Myocyte (in vitro differentiated cells): ENCODE measurements at places on chromosomes 12 and 14.
A peak's percentile ranks its signal among the peaks of the same experiment; 100 is the strongest.

DNA sequence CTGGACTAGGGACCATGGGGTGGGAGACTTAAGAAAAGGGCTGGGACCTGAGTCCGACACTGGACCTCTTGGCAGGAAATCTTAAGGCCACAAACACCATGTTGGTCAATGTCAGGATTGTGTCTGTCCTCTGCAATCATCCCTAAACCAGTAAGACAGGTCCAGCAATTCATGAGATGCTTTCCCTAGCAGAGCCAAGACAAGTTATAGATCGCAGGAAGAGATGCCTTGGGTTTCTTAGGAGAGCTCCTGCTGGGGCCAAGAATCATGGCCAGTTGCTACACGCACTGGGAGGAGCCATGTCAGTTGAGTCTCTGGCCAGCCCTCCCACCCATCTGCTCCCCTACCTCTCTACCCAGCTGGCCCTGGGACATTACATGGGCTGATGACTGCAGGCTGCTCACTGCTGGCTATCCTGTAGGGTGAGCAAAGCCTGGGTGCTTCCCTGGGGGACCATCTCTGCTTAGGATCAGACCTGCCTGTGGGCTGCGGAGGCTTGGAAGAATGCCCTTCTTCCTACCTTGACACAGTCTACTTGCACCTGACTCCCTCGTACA is 14.2 kb downstream of the PLEKHH1 start:
- no peak for DNase-seq

GRCh38 chr12:56839915-56840325 is 76.8 kb downstream of the HSD17B6 start:
- DNase-seq: peak; percentile 79

GRCh38 chr12:104738331-104738730 is 219.8 kb downstream of the SLC41A2 start:
- no peak for DNase-seq

GRCh38 chr14:85535991-85536832 is 6.3 kb downstream of the FLRT2 start:
- peak; percentile 62 for DNase-seq

GRCh38 chr12:66453120-66453519 is 150.8 kb downstream of the HELB start:
- no peak for DNase-seq

DNA sequence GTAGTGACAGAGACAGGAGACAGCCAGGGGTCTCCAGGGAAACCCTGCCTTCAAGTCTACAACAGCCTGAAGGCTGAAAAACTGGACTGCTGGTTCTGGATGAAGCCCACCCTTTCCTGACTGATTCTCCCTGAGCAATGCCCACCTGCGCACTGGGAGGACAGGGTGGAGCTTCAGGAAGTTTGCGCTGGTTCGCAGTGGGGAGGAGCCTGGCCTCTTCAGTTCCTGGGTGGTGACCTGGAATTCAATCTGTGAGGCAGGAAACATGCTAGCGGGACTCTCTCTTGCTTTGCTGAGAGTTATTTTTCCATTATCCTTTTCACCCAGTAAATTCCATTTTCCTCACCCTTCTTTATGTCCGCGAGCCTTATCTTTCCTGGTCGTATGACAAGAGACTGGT is 600.8 kb downstream of the TRHDE start:
- no peak for DNase-seq

DNA sequence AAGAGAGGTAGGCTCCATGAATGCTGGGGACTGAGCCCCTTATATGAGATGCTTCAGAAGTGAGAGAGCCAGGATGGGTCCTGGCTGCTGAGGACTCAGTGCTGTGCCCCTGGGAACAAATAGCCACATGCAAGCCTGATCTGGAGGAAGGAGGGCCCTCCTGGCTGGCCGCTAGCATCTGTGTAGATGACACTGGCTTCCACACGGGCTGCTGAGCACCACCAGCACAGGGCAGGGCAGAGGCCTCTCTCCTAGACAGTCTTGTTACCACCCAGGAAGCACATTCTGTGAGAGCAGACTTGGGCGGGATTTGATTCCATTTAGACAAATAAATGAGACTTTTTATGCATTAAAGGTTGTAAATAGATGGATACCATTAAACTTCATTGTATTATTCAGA is 48.0 kb downstream of the ZNF664 start:
- no peak for DNase-seq

GRCh38 chr12:116642106-116642505 is 82.9 kb downstream of the MAP1LC3B2 start:
- DNase-seq: no peak

DNA sequence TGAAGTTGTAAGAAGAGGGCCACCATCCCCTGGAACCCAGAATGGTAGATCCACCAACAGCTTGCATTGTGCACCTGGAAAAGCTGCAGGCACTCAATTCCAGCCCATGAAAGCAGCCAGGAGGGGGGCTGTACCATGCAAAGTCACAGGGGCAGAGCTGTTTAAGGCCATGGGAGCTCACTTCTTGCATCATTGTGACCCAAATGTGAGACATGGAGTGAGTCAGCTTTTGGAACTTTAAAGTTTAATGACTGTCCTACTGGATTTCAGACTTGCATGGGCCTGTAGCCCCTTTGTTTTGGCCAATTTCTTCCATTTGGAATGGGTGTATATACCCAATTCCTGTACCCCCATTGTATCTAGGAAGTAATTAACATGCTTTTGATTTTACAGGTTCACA is 50.8 kb downstream of the SLC16A7 start:
- DNase-seq: no peak

GRCh38 chr12:40735551-40736230 is 43.5 kb downstream of the CNTN1 start:
- DNase-seq: no peak

- no peak for DNase-seq
Observed at GRCh38 chr14:102608064-102608446, 15.6 kb downstream of the RCOR1 start.

DNA sequence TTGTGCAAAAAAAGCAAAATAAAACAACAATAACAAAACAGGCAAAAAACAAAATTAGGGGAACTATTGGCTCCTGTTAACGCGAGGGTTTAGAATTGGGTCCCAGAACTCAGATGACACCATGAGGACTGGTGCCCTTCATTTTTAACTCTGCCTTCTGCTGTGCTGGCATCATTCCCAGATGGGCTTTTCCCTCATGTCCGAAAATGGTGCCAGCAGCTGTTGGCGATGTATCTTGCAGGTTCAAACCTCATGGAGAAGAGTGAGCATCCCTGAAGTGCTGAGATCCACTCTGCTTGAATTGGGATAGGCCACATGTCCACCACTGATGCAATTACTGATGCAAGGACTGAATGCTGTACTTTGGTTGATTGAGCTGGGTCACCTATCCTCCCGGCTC is 61.1 kb downstream of the MYRFL start:
- peak; percentile 80 for DNase-seq

GRCh38 chr14:89955745-89956660 is at the start of gene TDP1:
Gene TDP1 (plus strand): TSS chr14:89955927. CDS start chr14:89963115, 7,188 bp downstream.
- DNase-seq: peak; percentile 96

DNA sequence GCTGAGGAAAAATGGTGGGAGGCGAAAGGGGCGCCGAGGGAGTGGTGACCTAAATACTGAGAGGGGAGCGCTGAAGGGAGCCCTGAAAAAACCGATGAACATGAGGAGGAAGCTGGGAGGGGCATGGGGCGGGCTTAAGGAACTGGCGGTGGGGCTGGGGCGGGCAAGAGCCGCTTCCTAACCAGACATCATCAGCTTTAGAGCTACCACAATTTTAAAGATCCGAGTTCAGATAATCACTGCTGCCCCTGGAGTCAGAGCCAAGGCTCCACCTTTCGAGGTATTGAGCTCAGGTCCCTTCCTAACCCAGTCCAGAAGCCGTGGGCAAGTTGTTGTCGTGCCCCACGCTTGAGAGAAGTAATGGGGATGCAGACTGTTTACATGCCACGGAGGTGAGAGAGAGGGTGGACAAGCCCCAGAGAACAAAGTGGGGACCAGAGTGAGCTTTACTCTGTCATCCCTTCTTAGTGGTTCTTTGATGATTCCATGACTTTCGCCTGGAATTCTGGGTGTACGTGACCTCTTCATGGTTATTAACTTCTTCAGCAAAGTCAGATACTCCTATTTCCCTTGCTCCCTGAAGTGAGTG is 393 bp downstream of the ORMDL2 start:
- no peak for DNase-seq

DNA sequence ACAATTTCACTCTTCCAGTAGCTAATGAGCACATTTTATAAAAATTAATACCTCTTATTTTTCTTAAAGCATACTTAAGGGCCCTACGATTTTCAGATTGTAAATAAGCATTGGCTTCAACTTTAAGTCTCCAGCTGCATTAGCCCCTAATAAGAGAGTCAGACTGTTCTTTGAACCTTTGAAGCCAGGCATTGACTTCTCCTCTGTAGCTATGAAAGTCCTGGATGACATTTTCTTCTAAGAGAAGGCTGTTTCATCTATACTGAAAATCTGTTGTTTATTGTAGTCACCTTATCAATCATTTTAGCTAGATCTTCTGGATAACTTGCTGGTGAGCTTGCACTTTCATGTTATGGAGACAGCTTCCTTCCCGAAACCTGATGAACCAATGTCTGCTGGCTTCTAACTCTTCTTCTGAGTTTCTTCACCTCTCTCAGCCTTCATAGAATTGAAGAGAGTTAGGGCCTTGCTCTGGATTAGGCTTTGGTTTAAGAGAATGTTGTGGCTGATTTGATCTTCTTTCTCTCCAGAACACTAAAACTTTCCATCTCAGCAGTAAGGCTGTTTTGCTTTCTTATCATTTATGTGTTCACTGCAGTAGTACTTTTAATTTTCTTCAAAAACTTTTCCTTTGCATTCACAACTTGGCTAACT is 377.1 kb upstream of the RGS6 start:
- DNase-seq: no peak

DNA sequence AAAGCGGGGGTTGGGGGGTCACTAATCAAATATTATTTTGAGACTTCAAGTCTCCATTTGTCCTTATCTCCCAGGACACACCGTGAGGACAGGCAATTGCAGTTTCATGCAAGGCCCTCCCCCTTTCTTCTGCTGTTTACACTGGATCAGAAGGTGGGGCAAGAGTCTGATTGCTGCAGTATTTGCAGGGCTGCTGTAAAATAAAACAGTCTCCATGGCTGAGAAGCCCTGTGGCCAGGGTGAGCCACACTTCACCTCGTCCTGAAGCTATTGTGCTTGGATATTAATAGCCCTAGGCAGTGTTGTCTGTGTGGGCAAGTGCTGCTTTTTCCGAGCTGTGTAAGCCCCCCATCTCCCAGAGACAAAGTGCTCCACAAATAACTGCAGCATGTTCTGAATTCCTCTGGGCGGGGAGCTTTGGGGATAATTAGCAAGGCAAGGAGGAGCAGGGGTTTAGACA is 187.4 kb upstream of the NTF3 start:
- DNase-seq: peak; percentile 82

DNA sequence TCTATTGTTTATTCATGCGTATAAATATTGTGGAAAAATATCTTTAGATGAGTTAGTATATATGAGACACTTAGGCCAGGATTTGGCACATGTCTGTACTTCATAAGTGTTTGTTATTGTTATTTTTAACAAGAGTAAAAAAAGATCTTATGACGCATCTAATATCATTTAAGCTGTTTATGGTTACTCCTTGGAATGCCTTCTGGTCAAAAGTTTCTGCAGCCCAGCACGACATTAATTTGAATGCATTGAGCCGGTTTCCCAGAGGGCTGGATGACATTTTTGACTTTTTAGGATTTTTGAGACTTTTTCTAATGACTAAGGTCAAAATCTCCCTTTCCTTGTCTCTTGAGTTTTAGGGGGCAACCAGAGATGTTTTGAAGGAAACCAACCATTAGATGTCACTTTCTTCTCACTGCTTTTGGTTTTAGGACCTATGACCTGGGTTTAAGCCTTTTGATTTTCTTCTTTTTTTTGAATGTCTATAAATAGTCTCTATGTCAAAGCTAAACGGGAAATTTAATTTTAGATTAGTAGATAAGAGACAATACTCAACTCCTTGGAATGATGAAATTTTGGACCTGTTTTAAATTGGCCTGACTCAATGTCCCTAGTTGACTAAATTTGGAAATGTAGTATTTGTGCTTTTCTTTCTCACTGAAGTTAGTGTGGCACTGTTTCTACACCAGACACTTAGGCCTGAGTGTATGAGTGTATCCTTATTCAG is 215.5 kb downstream of the AEBP2 start:
- DNase-seq: no peak

DNA sequence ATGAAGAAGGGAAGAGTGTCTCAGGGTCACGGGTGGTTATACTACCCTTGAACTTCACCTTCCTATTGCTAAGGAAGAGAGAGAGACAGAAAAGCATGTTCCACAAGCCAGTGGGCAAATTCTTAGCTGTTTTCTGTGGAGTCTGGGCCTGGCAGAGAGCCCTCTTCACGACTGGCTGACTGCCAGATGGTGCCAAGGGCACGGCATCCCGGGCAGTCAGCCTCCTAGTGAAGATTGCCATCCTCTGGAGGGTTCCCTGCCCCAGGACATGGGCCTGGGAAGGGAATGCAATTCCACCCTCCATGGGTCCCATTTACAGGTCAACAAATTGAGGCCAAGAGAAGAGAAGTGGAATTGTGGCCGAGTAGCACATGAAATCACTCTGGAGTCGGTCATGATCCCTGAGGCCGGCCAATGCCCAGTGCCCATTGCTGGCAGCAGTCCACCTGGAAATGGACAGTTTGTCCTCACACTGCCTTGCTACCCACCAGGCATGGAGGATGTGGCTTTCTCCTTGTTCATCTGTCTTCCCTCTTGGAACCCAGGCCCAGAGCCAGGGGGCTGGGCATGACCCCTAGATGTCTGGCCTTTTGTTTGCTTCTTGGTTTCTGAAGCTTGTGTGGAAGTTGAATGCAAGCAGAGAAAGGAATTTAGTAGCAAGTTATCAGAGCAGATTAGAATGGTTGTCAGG is 9.9 kb downstream of the TUNAR start:
- no peak for DNase-seq

GRCh38 chr14:100692859-100693558 is 33.7 kb upstream of the DLK1 start:
- peak; percentile 85 for DNase-seq

- no peak for DNase-seq
Observed at GRCh38 chr14:40318211-40318719, 886.0 kb upstream of the FBXO33 start.

DNA sequence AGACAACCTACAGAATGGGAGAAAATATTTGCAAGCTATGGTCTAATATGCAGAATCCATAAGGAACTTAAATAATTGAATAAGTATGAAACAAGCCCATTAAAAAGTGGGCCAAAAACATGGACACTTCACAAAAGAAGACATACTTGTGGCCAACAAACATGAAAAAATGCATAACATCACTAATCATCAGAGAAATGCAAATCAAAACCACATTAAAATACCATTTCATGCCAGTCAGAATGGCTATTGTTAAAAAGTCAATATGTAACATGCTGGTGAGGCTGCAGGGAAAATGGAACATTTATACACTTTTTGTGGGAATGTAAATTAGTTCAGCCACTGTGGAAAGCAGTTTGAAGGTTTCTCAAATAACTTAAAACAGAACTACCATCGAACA is 945.4 kb upstream of the FLRT2 start:
- no peak for DNase-seq

GRCh38 chr12:27780612-27781408 is 774 bp upstream of the MANSC4 start:
- peak; percentile 44 for DNase-seq

- DNase-seq: no peak
Observed at GRCh38 chr14:32330351-32331111, 1.4 kb downstream of the AKAP6 start.

GRCh38 chr12:82805812-82806497 is 119.2 kb downstream of the TMTC2 start:
- DNase-seq: no peak
